Stomach (tissue), 19 donors: ENCODE measurements at places on chromosomes 13 and 19. TPM values are rescaled to one million over a fixed set of nuclear protein-coding genes. Genes with fewer than 3 reads are reported as not detected.

The WDR62 gene
- 15.2 TPM for total RNA-seq

The RGS9BP gene
- not detected for total RNA-seq

- DNase-seq = no peak
Observed at GRCh38 chr13:23771956-23772355, 117.2 kb downstream of the MIPEP start.

GRCh38 chr13:22270881-22271280, 600.0 kb downstream of the FGF9 start:
- no peak for DNase-seq
